ENCODE measurements at places on chromosomes 13 and 19.

DNA sequence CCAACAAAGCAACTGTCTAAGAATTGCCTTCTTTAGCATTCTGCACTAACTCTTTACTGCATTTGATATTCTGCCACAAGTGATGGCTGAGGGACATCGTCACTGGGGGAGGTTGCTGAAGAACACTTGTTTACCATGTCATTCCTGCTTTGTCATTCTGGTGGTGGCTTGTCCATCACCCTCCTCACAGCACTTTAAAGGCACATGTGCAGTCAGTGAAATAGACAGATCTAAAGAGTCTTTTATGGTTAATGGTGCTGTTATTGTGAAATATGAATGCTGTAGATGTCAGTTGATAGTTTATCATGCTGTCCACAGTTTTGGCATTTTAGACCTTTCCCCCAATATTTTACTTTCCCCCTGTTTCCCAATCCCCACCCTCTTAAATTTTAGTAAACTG, 120.9 kb upstream of the TSC22D1 start:
- H3K4me3 ChIP-seq, result no peak overlapping the region
- H3K27ac ChIP-seq, result no peak overlapping the region
- no peak for DNase-seq
- H3K4me1 ChIP-seq, result no peaks in the 10 kb centered on the region

GRCh38 chr19:7729831-7730285, 2.1 kb downstream of the CLEC4G start:
- H3K36me3 ChIP-seq, result no peaks in the 10 kb centered on the region
- H3K27ac ChIP-seq, result no peak overlapping the region
- no peak overlapping the region for H3K4me3 ChIP-seq

GRCh38 chr19:10510301-10510802, 6.9 kb downstream of the S1PR5 start:
- peaks cover 25% of the 10 kb centered on the region for H3K4me1 ChIP-seq
- peaks cover 13% of the 10 kb centered on the region for H3K36me3 ChIP-seq
- DNase-seq, result no peak

DNA sequence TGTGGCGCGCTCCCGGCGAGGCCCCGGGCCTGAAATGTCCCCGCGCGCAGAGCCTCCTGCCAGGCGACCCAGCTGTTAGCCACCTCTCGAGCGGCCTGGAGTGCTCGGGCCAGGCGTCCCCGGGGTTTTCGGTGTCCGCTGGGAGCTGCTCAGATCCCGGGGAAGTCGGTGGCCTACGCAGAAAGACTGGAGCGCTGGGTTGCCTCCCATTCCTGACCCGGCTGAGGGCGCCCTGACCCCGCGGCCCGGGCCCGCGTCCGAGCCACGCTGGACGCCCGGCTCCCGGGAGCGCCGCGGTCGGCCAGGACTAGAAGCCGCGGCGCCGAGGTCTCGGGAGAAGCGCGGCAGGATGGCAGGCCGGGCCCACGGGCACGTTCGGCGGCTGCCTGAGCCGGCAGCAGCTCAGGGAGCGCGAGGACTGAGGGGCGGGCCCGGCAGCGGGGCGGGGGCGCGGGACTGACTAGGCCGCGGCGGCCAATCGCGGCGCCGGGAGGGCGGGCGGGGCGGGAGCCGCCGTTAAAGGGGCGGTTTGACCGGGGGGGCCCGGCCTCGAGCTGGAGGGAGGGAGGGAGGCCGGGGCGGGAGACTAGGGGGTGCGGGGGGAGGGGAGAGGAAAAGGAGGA, 1.3 kb upstream of the ZIC2 start:
- H3K36me3 ChIP-seq, result no peaks in the 10 kb centered on the region
- peaks cover 59% of the 10 kb centered on the region for H3K4me1 ChIP-seq
- peaks cover 100% of the 10 kb centered on the region for H3K27me3 ChIP-seq
- H3K4me3 ChIP-seq, result peak overlapping the region; percentile 61

DNA sequence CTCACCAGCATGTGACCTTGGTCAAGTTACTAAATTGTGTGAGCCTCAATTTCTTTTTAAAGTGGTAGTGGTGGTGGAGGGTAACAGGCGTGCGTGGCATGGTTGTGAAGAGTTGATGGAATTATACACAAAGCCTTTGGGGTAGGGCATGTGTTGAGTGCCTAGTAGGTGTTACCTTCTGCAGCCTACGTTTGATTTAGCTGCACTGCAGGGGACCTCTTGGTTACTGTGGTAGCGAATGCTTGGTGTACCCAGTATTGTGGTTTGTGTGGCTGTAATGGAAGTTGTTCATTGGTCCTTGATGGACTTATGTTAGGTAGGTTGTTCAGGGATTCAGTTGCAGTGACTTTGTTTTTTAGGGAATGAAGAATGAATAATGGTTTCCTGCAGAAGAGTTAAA, 24.6 kb downstream of the PRAM1 start:
- peaks cover 35% of the 10 kb centered on the region for H3K4me1 ChIP-seq
- no peaks in the 10 kb centered on the region for H3K27me3 ChIP-seq
- H3K4me3 ChIP-seq, result no peak overlapping the region
- DNase-seq, result no peak
- H3K27ac ChIP-seq, result no peak overlapping the region
- H3K36me3 ChIP-seq, result peaks cover 52% of the 10 kb centered on the region

GRCh38 chr19:35030257-35031071, at the start of gene SCN1B:
Gene SCN1B, plus strand, starts transcription at chr19:35030470. Its CDS starts 351 bp downstream, at chr19:35030821.
- H3K27ac ChIP-seq, result peak within 1 kb of the TSS; percentile 24
- peaks cover 19% of the 10 kb centered on the region for H3K4me1 ChIP-seq
- peaks cover 30% of the 10 kb centered on the region for H3K36me3 ChIP-seq

DNA sequence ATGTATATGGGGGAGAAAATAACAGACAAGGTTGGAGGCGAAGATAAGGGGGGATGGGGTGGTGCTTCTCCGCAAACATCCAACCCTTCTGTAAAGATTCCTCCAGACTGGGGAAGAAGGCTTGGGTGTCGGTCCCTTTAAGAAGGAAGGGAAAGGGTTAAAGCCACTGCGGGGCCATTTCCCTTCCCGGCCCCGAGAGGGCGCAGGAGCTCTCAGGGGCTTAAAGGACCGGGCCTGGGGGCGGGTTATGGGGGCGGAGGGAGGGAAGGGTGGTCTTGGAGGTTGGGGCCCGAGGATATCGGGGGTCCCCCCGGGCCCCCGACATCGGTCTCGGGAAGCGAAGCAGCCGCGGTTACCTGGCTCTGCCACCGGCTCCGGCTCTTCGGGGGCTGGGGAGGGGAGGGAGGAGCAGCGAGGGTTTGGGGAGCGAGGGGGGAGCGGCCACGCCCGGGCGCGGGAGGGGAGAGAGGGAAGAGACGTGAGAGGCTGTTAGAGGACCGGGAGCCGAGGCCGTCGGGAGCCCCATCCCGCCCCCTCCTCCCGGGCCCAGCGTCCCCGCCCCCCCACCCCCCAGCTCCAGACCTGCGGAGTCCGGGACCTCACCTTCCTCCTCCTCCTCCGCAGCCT, 2.8 kb downstream of the TNNT1 start:
- no peaks in the 10 kb centered on the region for H3K36me3 ChIP-seq
- H3K4me3 ChIP-seq, result peak overlapping the region; percentile 36
- no peak overlapping the region for H3K27ac ChIP-seq
- DNase-seq, result no peak
- H3K27me3 ChIP-seq, result peaks cover 95% of the 10 kb centered on the region

DNA sequence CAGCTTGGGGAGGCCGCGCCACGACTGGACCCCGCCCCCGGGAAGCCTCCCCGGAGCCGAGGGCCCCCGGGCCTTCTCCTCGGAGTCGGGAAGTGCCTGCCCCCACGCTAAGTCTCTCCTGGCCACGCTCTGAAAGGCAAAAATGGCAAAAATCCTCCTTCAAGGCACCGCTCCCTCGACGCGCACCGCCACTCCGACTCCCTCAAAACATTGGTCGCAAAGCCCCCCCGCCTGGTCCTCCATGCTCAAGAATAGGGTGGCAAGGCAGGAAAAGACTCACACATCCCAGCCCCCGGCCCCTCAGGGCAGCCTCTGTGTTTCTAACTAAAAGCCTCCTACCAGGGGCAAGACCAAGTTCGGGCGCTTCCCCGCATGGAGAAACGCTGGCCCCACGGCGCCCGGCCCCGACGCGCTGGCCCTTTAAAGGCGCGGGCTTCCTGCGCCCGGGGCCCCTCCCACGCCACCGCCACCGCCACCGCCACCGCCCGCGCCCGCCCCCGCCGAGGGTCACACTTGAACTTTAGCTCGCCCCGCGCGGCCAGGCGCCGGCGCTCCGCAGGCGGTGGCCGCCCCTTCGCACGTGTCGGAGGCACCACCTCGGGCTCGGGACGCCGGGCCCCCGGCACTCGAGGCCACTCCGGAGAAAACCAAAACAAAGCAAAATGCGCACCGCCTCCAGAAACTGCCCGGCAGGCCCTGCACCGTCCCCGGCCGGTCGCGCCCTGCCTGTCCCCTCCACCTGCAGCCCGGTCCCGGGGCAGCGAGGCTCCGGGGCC, 1.9 kb downstream of the FOXO1 start:
- H3K4me1 ChIP-seq, result peaks cover 53% of the 10 kb centered on the region
- DNase-seq, result peak; percentile 82
- no peaks in the 10 kb centered on the region for H3K27me3 ChIP-seq
- H3K4me3 ChIP-seq, result peak overlapping the region; percentile 100
- H3K36me3 ChIP-seq, result no peaks in the 10 kb centered on the region

GRCh38 chr19:47190167-47190727, 40.8 kb downstream of the BBC3 start:
- DNase-seq, result no peak
- H3K27ac ChIP-seq, result peak overlapping the region; percentile 72
- peaks cover 32% of the 10 kb centered on the region for H3K4me1 ChIP-seq
- H3K36me3 ChIP-seq, result no peaks in the 10 kb centered on the region

- no peak overlapping the region for H3K4me3 ChIP-seq
- H3K27me3 ChIP-seq, result no peaks in the 10 kb centered on the region
These were observed 8.2 kb downstream of the PKN1 start for GRCh38 chr19:14441041-14441938.

GRCh38 chr13:104953588-104953987, 1581.9 kb downstream of the EFNB2 start:
- H3K27ac ChIP-seq, result no peak overlapping the region
- H3K4me1 ChIP-seq, result peaks cover 8% of the 10 kb centered on the region
- H3K36me3 ChIP-seq, result no peaks in the 10 kb centered on the region
- no peak overlapping the region for H3K4me3 ChIP-seq

GRCh38 chr19:5925830-5926427, 11.9 kb downstream of the CAPS start:
- peaks cover 20% of the 10 kb centered on the region for H3K4me1 ChIP-seq
- H3K36me3 ChIP-seq, result peaks cover 99% of the 10 kb centered on the region
- no peak for DNase-seq

GRCh38 chr13:61700620-61701019, 285.0 kb upstream of the PCDH20 start:
- H3K27ac ChIP-seq, result no peak overlapping the region
- DNase-seq, result no peak
- H3K36me3 ChIP-seq, result no peaks in the 10 kb centered on the region
- H3K27me3 ChIP-seq, result no peaks in the 10 kb centered on the region

GRCh38 chr13:20221772-20222171, 10.3 kb downstream of the GJB6 start:
- H3K4me1 ChIP-seq, result no peaks in the 10 kb centered on the region
- no peaks in the 10 kb centered on the region for H3K27me3 ChIP-seq
- H3K27ac ChIP-seq, result no peak overlapping the region
- DNase-seq, result no peak

GRCh38 chr13:80164462-80164861, 176.5 kb downstream of the SPRY2 start:
- DNase-seq, result no peak
- no peaks in the 10 kb centered on the region for H3K4me1 ChIP-seq
- no peak overlapping the region for H3K27ac ChIP-seq
- no peaks in the 10 kb centered on the region for H3K36me3 ChIP-seq

DNA sequence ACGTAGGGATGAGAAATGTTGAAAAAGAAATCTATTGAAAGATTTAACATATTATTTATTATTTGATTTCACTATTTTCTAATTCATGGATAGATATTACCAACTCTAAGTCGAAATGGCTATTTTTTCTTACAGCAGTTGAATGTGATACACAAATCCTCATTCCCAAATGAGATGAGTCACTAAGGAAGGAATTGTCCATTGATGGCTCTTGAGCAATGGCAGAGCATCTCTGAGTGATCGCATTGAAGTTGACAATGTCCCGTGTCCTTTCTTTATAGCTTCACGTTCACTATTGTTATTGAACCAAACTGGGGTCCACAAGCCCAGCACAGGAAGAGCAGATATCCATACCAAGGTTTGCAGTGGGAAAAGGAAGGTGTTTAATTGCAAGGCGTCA, 648.3 kb upstream of the SPRY2 start:
- no peak overlapping the region for H3K4me3 ChIP-seq
- H3K27ac ChIP-seq, result no peak overlapping the region
- DNase-seq, result no peak
- no peaks in the 10 kb centered on the region for H3K27me3 ChIP-seq

- no peaks in the 10 kb centered on the region for H3K27me3 ChIP-seq
- H3K4me3 ChIP-seq, result no peak overlapping the region
- H3K27ac ChIP-seq, result no peak overlapping the region
- H3K36me3 ChIP-seq, result no peaks in the 10 kb centered on the region
- H3K4me1 ChIP-seq, result no peaks in the 10 kb centered on the region
These were observed 184.2 kb downstream of the SLITRK6 start for GRCh38 chr13:85615031-85615430.

- DNase-seq, result no peak
- no peak overlapping the region for H3K27ac ChIP-seq
- no peaks in the 10 kb centered on the region for H3K27me3 ChIP-seq
- H3K36me3 ChIP-seq, result peaks cover 39% of the 10 kb centered on the region
- H3K4me1 ChIP-seq, result no peaks in the 10 kb centered on the region
These were observed 13.8 kb downstream of the NAXD start for GRCh38 chr13:110628952-110629701.

GRCh38 chr13:23668562-23668961, 98.3 kb downstream of the TNFRSF19 start:
- no peaks in the 10 kb centered on the region for H3K27me3 ChIP-seq
- no peak for DNase-seq
- H3K4me1 ChIP-seq, result no peaks in the 10 kb centered on the region
- no peak overlapping the region for H3K27ac ChIP-seq
- no peak overlapping the region for H3K4me3 ChIP-seq
